ENCODE measurements at places on chromosomes 5 and 9.

DNA sequence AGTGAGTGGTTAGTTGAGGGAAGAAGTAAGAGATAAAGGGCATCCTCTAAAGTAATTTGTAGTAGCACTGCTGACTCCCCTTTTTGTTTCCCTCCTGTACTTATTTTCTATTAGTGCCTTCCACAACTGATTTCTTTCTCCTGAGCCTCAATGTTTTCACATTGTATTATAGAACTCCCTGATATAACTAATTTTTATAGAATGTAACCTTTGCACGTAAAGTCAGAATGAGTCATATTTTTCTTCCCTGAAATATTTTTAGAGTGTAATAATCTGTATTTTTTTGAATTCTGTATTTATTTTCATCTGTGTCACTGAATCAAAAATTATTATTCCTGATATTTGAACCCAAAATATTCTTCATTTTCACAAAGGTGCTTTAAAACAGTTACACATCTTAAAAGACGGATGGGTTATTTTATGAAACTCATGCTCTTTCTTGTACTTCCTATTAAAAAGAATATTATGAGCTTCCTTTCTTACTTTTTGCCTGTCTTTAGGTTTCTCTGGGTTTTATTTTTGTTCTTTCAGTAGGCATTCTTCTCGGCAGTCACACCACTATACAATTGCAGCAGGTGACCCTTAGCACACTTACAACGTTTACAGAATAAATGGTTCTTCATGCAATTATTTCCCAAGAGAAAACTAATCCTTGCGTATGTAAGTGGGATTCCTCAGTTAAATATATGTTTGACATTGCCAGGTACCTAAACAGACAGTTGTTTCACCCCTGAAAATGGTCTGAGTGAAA lies 30.5 kb upstream of the DMRTA1 start:
- DNase-seq, result no peak

GRCh38 chr5:172172912-172173563 lies 15.0 kb downstream of the STK10 start:
- DNase-seq, result no peak

- DNase-seq, result no peak
These were observed 42.8 kb downstream of the CAMSAP1 start for GRCh38 chr9:135864447-135865049.

DNA sequence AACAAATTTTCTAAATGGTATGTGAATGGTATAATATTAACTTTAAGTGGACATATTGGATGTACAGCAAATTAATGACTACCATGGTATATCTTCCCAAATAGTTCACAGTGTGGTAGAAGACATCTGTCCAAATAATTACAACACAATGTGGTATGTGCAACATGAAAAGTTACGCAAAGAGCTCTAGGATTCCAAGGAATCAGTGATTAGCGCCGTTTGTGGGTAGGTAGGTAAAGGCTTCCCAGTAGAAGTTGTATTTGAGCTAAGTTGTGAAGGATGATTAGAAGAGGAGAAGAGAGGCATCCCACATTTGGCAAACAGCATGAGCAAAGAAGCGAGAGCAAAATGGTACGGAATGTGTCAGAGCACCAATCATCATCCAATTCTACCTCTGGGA lies 14.3 kb upstream of the KLF9 start:
- DNase-seq, result no peak

DNA sequence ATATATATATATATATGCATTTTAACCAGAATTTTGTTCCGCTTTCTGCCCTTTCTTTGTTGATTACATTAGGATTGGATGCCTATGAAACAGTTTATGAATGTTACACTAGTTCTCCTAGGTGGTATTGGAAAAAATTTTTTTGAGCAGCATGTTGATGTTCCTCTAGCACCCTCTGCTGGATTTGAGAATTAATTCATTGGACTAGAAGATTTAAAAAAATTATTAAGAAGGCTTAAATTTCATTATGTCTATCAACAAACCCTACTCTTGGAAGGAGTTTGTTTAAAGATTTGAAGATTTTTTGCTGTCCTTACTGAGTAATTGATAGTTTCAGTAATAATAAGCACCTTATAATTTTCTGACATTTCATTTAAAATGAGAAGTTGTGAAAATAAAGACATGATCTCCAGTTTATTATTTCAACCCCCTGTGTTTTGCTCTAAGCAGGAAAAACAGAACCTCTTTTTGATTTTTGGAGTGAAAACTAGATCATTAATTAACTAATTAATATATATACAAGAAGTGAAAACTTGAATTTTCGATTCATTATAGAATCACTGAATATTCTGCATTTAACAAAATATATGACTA lies 89.6 kb downstream of the CCDC171 start:
- DNase-seq, result no peak

- no peak for DNase-seq
These were observed 23.2 kb downstream of the STXBP1 start for GRCh38 chr9:127635201-127635735.

- no peak for DNase-seq
These were observed 66.4 kb upstream of the COL15A1 start for GRCh38 chr9:98877311-98877710.

GRCh38 chr5:52853650-52854049 lies 65.9 kb downstream of the ITGA1 start:
- DNase-seq, result no peak

- DNase-seq, result no peak
These were observed 23.7 kb downstream of the VAV2 start for GRCh38 chr9:133968428-133968827.

- DNase-seq, result no peak
These were observed 632.4 kb downstream of the SEMA5A start for GRCh38 chr5:8913522-8913921.

DNA sequence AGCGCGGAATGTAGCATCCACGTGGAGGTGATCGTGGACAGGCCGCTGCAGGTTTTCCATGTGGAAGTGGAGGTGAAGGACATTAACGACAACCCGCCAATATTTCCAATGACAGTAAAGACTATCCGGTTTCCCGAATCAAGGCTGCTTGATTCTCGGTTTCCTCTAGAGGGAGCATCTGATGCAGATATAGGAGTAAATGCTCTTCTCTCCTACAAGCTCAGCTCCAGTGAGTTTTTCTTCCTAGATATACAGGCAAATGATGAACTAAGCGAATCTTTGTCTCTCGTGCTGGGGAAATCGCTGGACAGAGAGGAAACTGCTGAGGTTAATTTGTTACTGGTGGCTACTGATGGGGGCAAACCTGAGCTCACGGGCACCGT lies 598 bp downstream of the PCDHA2 start:
- no peak for DNase-seq
